ENCODE measurements at places on chromosomes 1 and 21.

- no peak for DNase-seq
Observed at GRCh38 chr1:228294717-228295116, 86.9 kb downstream of the OBSCN start.

- DNase-seq: no peak
Observed at GRCh38 chr1:221045842-221046831, 166.9 kb downstream of the HLX start.

DNA sequence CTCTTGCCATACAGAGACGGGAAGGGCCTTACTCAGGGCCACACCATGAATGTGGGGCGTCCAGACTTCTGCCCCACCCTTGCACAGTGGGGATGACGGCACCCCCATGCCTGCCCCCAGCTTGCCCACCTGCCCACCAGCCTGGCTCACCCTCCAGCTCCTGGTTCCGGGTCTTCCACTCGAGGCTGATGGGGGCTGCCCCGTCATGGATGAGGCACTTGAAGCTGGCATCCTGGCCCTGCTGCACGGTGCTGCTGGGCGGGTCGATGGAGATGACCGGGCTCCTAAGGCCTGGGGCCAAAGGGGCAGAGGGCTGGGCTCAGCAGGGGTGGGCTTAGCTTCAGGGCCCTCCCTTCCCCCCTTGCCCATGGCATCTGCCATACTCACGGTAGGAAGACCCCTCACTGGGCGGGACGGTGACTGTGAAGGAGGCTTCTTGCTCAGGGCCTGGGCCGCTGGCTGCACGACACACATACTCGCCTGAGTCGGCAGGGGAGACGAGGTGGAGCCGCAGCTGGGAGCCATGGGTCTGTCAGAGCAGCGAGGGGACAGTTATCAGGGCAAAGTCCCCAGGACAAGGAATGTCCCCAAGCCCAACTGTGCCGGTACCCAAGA, 29.9 kb downstream of the LDLRAD2 start:
- no peak for DNase-seq

DNA sequence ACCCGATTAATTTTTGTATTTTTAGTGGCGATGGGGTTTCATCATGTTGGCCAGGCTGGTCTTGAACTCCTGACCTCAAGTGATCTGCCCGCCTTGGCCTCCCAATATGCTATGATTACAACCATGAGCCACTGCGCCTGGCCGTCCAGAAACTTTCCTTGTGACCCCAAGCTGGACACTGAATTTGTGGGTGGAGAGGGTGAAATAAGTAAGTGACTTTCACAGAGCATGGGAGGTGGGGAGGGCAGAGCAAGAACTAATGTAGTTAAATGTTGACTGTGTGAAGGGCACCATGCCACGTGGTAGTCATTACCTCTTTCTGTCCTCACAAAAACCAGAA, 2.7 kb upstream of the UTP11 start:
- DNase-seq: no peak

DNA sequence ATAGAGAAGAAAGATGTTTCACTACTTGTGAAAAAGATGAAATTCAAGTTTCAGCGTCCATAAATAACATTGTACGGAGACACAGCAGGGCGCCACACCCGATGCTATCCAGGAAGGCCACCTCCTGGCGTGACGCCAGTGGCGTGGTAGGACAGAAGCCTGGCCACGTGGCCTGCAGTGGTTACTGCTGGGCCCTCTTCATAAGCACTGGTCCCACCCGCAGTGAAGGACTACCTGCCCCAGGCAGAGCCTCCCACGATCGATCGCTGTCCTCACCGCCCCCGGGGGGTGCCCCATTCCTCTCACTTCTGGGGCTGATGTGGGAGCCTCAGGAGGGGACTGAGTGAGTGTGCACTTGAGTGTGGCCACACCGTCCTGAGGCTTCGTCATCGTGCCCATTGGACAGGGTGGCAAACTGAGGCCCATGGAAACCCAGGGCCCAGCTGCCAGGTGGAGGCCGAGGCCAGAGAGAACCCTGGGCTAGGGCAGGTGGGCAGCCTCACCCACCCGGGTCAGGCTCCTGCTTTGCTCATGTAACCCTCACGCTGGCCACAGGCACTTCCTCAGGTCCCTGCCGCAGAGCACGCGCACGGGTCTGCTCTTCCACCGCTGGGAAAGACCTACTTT, 11.7 kb upstream of the HES5 start:
- DNase-seq: no peak

DNA sequence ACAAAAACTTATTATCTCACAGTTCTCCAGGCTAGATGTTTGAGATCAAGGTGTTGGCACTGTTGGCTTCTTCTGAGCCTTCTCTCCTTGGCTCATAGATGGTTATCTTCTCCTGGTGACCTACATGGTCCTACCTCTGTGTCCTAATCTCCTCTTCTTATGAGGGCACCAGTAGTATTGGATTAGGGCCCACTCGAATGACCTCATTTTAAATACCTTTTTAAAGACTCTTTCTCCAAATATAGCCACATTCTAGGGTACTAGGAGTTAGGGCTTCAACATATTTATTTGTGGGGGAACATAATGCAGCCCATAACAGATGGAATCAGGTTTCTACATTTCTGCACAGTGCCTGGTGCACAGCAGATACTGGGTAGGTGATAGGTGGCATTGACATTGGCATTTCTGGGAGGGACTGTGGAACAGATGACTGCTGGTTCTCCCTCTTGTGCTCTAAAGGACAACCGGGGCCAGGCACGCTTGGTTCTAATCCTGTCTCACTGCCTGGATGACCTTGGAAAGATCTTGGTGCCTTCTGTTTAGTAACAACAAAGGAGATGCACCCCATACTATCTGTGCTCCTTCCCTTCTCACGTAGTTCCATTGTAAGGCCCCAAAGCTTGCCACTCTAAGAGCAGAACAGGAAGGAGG, 140.3 kb downstream of the PLPP3 start:
- no peak for DNase-seq
